Suprapubic skin (tissue), 4 donors: ENCODE measurements at places on chromosomes 4 and X.

GRCh38 chr4:148141501-148141900 lies 300.7 kb downstream of the NR3C2 start:
- no peak overlapping the region for H3K27ac ChIP-seq
- H3K36me3 ChIP-seq, result peaks cover 3% of the 10 kb centered on the region
- no peak overlapping the region for H3K4me3 ChIP-seq
- DNase-seq, result no peak

DNA sequence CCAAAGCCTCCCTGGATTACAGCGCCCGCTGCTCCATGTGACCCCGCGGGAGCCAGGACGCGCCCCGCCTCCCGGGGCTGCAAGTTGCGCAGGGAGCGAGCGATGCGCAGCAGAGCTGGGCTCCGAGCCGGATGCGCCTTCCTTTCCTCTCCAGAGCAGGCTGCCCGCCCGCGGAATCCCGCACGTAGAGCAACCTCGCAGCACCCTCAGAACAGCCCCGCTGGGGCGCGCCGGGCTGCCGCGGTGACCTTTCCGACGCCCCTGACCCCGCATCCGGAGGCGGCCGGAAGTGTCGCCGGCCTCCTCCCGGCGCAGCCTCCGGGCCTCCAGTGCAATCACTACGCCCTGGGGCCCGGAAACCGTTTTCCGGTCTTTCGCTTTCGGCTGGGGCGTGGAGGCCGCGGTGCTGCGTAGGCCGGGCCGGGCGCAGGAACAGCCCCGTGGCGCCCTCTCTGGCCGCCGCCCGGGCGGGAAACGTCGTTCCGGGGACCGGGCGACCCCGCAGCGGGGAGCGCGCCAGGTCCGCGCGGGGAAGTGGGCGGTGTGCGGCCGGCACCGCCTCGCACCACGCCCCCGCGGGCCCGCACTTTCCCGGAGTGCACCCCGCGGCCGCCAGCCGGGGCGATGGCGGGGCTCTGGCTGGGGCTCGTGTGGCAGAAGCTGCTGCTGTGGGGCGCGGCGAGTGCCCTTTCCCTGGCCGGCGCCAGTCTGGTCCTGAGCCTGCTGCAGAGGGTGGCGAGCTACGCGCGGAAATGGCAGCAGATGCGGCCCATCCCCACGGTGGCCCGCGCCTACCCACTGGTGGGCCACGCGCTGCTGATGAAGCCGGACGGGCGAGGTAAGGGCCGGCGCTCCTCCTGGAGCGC lies at the start of gene CYP4V2:
TSS of gene CYP4V2 (plus strand) at position 368 of the 866 bp plus-strand sequence. CDS start at position 625, 257 bp downstream.
- H3K36me3 ChIP-seq, result no peaks in the 10 kb centered on the region
- H3K4me1 ChIP-seq, result peaks cover 32% of the 10 kb centered on the region
- H3K4me3 ChIP-seq, result peak within 1 kb of the TSS; percentile 79
- H3K27me3 ChIP-seq, result no peaks in the 10 kb centered on the region
- peak within 1 kb of the TSS; percentile 94 for H3K27ac ChIP-seq

DNA sequence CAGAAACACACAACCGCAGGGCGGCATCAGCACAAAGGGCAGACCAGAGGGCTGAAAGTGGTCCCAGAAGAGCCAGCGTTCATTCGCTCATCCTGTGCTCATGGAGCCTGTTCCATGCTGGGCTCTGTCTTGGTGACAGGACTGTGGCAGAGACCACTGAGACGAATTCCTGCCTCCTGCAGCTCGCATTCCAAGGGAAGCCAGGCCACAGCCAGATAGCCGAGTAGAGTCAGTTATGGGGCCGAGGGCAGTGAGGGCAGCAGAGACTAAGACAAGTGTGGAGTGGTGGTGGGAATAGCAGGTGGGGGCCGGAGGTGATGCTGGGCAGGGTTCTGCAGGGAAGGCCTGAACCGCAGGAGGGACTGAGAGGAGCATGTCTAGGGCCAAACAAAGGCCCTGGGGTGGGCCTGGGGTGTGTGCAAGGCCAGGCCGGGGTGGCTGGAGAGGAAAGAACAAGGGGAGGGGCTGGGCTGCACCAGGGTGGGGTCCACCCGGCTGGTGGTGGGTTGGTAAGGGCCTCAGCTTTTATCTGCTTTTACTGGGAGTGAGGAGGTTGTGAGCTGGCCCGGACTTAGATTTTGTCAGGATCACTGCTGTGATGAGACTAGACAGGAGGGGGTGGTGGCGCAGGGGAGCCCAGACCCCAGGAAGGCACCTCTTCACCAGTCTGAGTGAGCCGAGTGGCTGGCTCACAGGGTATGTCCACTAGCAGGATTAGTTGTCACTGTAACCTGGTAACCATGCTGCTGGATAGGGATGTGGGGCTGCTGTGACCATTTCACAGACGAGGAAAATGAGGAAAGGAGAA lies 6.3 kb downstream of the PSAPL1 start:
- no peak overlapping the region for H3K4me3 ChIP-seq
- no peak overlapping the region for H3K27ac ChIP-seq
- no peaks in the 10 kb centered on the region for H3K27me3 ChIP-seq
- H3K4me1 ChIP-seq, result no peaks in the 10 kb centered on the region
- H3K36me3 ChIP-seq, result no peaks in the 10 kb centered on the region

DNA sequence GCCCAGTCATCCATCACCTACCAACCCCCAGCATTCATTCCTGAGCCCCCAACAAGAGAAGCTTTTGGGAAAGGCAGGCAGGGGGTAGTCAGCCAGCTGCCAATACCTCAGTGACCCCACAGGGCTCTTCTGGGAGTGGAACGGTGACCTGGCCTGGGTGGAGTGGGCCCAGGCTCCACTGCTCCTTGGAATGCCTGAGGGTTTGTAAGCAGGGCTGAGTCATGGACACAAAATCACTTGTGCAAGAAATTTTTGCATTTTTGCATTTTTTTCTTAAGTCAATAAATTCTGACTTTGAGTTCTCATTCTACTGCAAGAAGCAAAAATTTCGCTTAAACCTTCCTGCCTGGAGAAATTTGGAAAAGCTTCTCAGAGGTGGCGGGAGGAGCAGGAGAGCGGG lies 18.5 kb downstream of the SORCS2 start:
- DNase-seq, result no peak
- H3K27ac ChIP-seq, result no peak overlapping the region
- peaks cover 6% of the 10 kb centered on the region for H3K27me3 ChIP-seq
- no peaks in the 10 kb centered on the region for H3K36me3 ChIP-seq
- H3K4me1 ChIP-seq, result peaks cover 49% of the 10 kb centered on the region
- no peak overlapping the region for H3K4me3 ChIP-seq

GRCh38 chrX:30643313-30643821 lies 9.9 kb upstream of the GK start:
- no peak overlapping the region for H3K27ac ChIP-seq
- no peak overlapping the region for H3K4me3 ChIP-seq
- H3K36me3 ChIP-seq, result no peaks in the 10 kb centered on the region
- H3K27me3 ChIP-seq, result no peaks in the 10 kb centered on the region

GRCh38 chr4:2068198-2068470 lies 9.0 kb downstream of the NAT8L start:
- no peak overlapping the region for H3K4me3 ChIP-seq
- DNase-seq, result no peak
- H3K27me3 ChIP-seq, result peaks cover 56% of the 10 kb centered on the region
- H3K27ac ChIP-seq, result no peak overlapping the region
- no peaks in the 10 kb centered on the region for H3K4me1 ChIP-seq

DNA sequence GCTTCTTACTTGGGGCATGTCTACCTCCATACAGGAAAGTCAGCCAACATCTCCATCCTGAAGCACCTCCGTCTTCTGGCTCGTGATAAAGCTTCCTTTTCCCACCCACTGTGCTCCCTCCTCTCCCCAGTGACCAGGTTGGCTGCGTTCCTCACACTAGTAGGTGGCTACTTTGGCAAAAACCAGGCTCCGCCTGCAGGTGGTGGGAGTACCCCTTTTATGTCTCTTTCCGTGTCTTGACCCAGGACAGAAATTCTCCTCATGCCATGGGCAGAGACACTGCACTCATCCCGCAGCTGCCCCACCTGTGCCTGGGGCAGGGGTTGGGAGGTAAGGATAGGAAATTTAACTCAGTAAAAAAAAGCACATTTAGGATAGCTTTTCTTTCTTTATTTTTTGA lies 50.9 kb downstream of the ENPP6 start:
- H3K4me3 ChIP-seq, result no peak overlapping the region
- no peak overlapping the region for H3K27ac ChIP-seq
- H3K36me3 ChIP-seq, result no peaks in the 10 kb centered on the region
- no peak for DNase-seq

GRCh38 chr4:1737666-1738065 lies 16.3 kb downstream of the TACC3 start:
- H3K4me3 ChIP-seq, result no peak overlapping the region
- no peak overlapping the region for H3K27ac ChIP-seq
- no peaks in the 10 kb centered on the region for H3K4me1 ChIP-seq
- DNase-seq, result no peak

DNA sequence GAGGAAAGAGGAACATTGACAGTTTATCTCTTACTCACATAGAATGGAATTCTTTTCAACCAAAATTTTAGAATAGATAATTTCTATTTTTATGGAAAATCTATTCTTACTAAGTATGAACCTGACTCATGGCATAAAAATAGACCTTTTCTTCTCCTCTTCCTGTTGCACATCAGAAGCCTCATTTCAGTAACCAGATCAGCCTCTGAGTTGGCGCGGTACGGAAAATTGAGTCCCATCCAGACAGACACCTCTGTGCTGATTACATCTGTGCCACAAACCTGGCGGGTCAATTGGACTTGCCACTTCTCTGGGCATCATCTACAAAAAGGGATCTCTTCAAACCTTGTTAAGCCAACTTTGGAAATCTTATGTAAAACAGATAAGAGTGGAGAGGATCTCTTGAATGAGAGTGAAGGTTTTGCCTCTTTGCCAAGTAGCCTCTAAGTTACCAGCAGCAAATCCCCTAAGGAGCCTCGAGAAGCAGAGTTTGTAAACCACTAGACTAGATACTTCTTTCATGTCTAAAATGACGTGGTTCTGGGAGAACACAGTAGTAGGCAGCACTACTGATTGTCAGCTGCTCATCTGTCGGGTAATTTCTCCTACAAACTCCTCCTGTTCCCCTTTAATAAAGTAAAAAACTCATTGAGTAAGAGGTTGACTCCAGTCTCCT lies 37.4 kb downstream of the TENM3 start:
- H3K36me3 ChIP-seq, result no peaks in the 10 kb centered on the region
- DNase-seq, result no peak
- H3K27me3 ChIP-seq, result no peaks in the 10 kb centered on the region
- no peak overlapping the region for H3K4me3 ChIP-seq
- H3K4me1 ChIP-seq, result no peaks in the 10 kb centered on the region

DNA sequence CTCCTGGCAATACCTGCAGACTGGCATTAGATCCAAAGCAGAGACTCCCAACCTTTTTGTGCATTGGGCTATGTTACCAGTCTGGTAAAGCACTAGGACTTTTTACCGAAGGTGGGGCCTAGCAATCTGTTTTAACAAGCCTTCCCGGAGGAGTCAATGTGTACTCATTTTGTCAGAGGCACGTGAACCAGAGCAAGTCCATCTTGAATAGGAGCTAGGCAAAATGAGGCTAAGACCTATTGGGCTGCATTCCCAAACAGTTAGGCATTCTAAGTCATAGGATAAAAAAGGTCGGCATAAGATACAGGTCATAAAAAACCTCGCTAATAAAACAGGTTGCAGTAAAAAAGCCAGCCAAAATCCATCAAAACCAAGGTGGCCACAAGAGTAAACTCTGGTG lies 22.3 kb downstream of the ADGRA3 start:
- H3K4me3 ChIP-seq, result no peak overlapping the region
- H3K27me3 ChIP-seq, result no peaks in the 10 kb centered on the region
- H3K4me1 ChIP-seq, result no peaks in the 10 kb centered on the region
- H3K36me3 ChIP-seq, result no peaks in the 10 kb centered on the region
- H3K27ac ChIP-seq, result no peak overlapping the region

GRCh38 chrX:39936886-39937770 lies 160.6 kb downstream of the BCOR start:
- H3K4me1 ChIP-seq, result no peaks in the 10 kb centered on the region
- H3K36me3 ChIP-seq, result no peaks in the 10 kb centered on the region
- H3K27me3 ChIP-seq, result no peaks in the 10 kb centered on the region
- no peak for DNase-seq
- H3K27ac ChIP-seq, result no peak overlapping the region

DNA sequence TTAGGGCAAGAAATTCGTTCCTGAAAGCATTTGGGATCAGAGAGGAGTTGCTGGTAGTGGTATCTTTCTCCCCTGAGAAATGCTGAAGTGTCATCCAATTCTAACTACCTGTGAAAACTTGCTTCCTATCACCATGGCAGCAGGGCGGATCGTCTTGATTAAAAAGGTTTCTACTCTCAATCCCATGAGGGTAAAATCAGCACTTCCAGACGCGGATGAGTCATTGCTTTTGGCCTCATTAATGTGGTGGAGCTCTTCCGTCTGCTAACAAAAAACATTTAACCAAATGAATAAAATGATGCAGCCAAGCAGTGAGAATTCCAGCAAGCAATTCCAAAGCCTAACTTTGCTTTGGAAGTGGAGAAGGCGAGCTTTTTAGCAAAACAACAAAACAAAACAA lies 325.6 kb downstream of the CAMK2D start:
- H3K27me3 ChIP-seq, result no peaks in the 10 kb centered on the region
- peak overlapping the region; percentile 67 for H3K27ac ChIP-seq
- H3K36me3 ChIP-seq, result no peaks in the 10 kb centered on the region
- DNase-seq, result peak; percentile 75
- H3K4me1 ChIP-seq, result peaks cover 31% of the 10 kb centered on the region

DNA sequence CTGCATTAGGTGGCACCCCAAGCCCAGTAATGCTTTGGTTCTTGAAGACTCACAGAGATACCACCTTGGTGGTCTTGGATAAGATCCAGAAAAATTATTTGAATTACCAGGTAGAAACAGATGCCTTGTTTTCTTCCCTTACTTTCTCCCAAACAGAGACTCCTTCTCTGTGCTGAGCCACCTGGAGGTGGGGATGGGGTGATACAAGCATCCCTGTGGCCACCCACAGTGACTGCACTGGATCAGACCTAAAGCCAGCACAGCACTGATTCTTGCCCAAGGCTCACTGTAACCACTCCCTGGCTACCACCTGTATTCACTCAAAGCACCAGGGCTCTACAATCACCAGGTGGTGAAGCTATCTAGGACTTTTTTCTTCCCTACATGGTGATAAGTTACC lies 156.8 kb downstream of the TEX13A start:
- no peak overlapping the region for H3K4me3 ChIP-seq
- H3K27ac ChIP-seq, result no peak overlapping the region
- H3K4me1 ChIP-seq, result no peaks in the 10 kb centered on the region
- no peak for DNase-seq

DNA sequence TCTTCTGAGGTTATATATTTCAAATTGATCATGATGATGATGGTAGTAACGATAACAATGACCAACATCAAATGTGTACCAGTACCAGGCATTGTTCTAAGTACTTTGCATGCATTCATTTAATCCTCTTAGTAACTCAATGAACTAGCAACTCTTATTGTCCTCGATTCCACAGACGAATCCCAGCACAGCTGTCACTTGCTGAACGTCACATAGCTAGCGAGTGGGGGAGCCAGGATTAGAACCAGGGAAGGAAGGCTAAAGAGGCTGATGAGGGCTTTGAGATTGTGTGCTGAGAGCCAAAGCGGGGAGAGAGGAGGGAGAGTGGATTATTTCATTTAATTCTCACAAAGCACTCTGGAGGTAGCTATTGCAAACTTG lies 103.6 kb downstream of the PHOX2B start:
- no peaks in the 10 kb centered on the region for H3K27me3 ChIP-seq
- peaks cover 22% of the 10 kb centered on the region for H3K4me1 ChIP-seq
- DNase-seq, result no peak
- no peak overlapping the region for H3K4me3 ChIP-seq
- H3K36me3 ChIP-seq, result peaks cover 12% of the 10 kb centered on the region

GRCh38 chr4:148542922-148543623 lies 100.9 kb upstream of the NR3C2 start:
- H3K27ac ChIP-seq, result no peak overlapping the region
- H3K4me1 ChIP-seq, result no peaks in the 10 kb centered on the region
- H3K4me3 ChIP-seq, result no peak overlapping the region
- no peaks in the 10 kb centered on the region for H3K36me3 ChIP-seq
- no peak for DNase-seq

GRCh38 chrX:105017641-105018040 lies 202.9 kb downstream of the TEX13A start:
- no peaks in the 10 kb centered on the region for H3K4me1 ChIP-seq
- no peaks in the 10 kb centered on the region for H3K36me3 ChIP-seq
- no peak overlapping the region for H3K27ac ChIP-seq
